ENCODE measurements at places on chromosomes 2 and 18.
A peak's percentile ranks its signal among the peaks of the same experiment; 100 is the strongest.

- DNase-seq = no peak
Observed at GRCh38 chr2:43524177-43524965, 71.5 kb downstream of the THADA start.

- DNase-seq = peak; percentile 9
Observed at GRCh38 chr2:109352056-109352897, 223.3 kb downstream of the SH3RF3 start.

- no peak for DNase-seq
Observed at GRCh38 chr2:150695451-150696135, 208.1 kb upstream of the RND3 start.

GRCh38 chr2:197675246-197675645 lies at the start of gene RFTN2:
RFTN2 (minus strand) TSS chr2:197675587; CDS start chr2:197675458, 129 bp downstream.
- no peak for DNase-seq

DNA sequence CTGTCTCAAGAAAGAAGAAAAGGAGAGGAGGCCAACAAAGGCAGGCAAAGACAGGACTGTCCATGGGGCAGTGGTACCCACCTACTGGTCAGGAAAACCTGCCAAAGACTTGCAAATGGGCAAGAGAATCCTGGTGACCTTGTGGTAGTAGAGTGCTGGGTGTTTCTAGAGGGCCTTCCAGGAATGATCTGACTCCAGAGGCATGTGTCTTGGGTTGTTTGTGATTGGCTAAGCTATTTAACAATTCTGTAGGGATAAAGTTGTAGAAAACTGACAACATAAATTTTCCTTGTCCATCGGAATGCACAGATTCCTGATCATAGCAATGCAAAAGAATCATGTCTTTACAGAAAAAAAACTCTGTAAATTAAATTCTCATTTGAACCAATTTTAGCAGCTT lies 68.5 kb upstream of the ZNF532 start:
- no peak for DNase-seq

- DNase-seq = no peak
Observed at GRCh38 chr18:21650311-21650710, 38.2 kb downstream of the SNRPD1 start.

DNA sequence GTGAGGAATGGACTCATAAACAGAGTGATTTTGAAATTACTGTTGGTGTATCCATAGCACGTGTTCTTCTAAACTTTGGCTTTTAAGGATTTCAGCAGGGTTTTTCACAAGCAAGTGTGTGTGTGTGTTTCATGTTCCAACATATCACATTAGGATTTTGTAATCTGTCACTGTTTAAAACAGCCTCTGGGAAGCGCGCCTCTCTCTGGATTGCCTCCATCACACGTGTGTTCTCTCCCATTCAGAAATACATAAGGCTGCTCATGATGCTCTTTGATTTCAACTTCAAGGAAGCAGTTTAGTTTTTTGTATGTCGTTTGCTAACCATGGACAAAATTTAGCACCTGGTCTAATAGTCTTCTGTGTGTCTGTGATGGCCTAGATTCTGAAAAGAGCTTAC lies 370.4 kb downstream of the MTX2 start:
- no peak for DNase-seq

GRCh38 chr2:237156857-237157779 lies 71.4 kb downstream of the COPS8 start:
- DNase-seq = no peak

GRCh38 chr2:129191530-129191929 lies 787.9 kb upstream of the RAB6C start:
- no peak for DNase-seq

- DNase-seq = no peak
Observed at GRCh38 chr2:196324211-196324610, 152.8 kb upstream of the STK17B start.

DNA sequence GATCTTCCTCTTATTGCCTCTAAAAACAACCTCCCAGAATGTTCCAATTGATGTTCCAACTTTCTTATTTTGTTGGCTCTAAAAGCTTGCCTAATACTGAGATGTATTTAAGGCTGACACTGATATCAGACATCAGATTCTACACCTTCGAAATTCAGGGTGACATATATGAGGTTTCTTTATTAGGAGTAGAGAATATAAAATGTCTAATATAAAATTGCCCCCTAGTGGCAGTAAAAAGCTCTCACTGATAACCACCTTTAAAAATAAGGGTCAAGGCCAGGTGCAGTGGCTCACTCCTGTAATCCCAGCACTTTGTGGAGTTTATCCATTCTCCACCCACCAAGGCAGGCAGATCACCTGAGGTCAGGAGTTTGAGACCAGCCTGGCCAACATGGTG lies 789.7 kb upstream of the SLC39A10 start:
- no peak for DNase-seq

- no peak for DNase-seq
Observed at GRCh38 chr2:30880516-30880915, 73.3 kb upstream of the CAPN13 start.

DNA sequence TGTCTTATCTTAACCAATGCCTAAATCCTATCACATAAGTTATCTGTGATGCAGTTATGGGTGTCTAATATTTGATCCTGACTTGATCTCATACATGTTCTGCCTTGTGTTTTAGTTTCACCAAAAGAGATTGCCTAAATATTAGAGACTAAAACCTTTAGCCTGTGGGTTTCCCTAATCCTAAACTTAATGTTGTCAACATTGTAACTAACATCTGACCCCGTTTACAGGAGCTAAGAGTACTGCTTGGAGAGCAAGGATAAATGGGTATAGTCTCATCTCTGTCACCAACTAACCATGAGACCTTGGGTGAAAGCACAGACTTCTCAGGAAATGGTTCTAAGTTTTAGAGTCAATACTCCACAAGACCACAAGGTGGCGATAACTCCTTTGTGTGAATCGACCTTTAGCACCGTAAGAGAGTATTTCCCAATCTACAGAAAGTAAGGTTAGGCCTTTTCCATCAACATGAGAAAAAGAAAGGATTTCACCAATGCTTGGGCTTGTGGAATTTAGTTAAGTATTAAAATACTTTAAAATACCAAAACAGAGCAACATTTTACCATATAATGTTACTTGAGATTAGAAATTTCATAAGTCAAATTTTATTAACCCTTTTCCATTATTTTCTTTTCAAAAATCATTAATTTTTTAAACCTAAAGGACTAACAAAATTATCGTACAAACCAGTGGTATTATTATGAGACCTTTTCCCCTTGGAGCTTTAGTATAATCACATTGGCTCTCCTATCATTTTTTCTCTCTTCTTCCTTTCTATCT lies 60.5 kb downstream of the G6PC2 start:
- DNase-seq = no peak

GRCh38 chr18:75204269-75204731 lies 4.6 kb downstream of the PTGR3 start:
- no peak for DNase-seq

- no peak for DNase-seq
Observed at GRCh38 chr2:9782197-9782719, 61.0 kb upstream of the TAF1B start.

DNA sequence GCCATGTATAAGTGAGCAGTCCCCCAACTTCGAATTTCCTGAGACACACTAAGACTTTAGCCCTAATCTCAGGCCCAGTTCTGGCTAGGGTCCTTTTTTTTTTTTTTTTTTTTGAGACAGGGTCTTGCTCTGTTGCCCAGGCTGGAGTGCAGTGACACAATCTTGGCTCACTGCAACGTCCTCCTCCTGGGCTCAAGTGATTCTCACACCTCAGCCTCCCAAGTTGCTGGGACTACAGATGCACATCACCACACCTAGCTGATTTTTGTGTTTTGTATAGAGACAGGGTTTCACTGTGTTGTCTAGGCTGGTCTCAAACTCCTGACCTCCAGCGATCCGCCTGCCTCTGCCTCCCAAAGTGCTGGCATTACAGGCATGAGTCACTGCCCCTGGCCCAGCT lies 23.9 kb upstream of the TGIF1 start:
- no peak for DNase-seq

GRCh38 chr2:188971432-188971861 lies 2.7 kb upstream of the COL3A1 start:
- DNase-seq = peak; percentile 58

DNA sequence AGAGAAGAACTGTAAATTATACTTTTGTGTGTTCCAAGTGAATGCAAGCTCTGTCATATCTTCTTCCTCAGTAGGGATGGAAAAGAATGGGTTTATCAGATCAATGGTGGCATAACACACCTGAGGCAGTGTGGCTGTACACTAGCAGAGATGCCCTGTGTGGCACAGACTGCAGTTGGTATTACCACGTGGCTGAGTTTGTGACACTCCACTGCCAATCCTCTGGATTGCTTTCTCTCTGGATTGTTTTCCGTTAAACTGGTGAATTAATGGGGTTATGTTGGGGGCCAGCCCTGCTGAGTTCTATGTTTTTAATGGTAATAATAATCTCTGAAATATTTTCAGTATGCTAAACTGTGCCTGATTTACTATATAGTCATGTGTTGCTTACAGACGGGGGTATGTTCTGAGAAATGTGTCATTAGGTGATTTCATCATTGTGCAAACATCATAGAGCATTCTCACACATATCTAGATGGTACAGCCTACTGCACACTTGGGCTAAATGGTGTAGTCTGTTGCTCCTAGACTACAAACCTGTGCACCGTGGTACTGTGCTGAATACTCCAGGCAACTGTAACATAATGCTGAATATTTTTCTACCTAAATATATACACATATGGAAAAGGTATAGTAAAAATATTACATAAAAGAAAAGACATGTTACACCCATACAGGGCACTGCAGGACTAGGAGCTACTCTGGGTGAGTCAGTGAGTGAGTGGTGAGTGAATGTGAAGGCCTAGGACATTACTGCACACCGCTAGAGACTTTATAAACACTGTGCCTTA lies 84.7 kb upstream of the ST6GAL2 start:
- no peak for DNase-seq

- DNase-seq = no peak
Observed at GRCh38 chr2:69625078-69625795, 18.3 kb downstream of the AAK1 start.

DNA sequence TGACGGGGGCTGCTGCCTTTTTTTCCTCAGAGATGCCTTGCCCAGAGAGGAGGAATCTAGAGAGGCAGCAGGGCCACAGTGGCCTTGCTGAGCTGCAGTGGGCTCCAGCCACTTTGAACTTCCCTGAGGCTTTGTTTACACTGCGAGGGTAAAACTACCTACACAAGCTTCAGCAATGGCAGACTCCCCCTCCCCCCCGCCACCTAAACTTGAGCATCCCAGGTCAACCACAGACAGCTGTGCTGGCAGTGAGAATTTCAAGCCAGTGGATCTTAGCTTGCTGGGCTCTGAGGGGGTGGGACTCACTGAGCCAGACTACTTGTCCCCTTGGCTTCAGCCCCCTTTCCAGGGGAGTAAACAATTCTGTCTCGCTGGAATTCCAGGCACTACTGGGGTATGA lies 11.8 kb downstream of the SYT4 start:
- DNase-seq = no peak

GRCh38 chr18:158128-159036 lies at the start of gene USP14:
USP14 (plus strand) TSS chr18:158557; CDS start chr18:158699, 142 bp downstream.
- peak; percentile 98 for DNase-seq

DNA sequence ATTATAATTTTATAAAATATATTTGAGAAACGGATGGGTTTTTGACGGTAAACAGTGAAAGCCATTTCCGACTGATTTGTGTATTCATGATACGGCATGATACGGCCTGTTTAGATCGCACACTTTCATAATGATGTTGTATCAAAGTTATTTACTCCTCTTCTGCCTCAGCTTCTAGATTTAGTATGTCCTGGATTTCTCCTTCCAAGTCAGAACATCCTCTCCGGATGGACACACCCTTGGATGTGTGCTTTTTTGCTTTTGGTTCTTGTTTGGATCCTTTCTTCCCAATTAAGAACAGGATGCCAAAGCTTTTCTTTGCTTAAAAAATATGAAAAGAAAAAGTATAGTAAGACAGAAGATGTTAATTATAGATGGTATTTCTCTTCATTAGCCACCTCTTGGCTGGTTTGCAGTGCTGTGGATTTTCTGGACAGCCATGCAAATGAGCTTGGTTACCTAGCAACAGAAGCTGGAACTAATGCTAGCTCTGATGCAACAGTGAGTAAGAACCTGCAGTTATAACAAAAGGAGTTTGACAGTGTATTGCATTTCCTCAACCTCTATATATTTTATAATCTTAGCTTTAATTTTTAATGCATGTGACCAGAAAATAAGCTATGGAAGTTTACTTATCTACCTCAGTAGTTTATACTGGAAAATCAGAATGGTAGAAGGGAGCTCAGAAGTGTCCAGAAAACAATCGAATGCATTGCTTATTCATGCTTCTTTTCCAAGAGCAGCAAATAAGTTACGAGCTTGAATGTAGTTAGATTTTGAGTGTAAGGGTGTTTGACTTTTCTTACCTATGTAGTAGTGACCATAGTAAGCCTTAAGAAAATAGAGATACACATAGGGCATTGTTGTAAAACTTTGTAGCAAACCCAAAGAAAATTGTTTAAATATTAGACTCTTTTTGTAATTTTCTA lies 27.9 kb downstream of the RMND5A start:
- DNase-seq = no peak

- DNase-seq = no peak
Observed at GRCh38 chr2:189236066-189236465, 56.5 kb upstream of the COL5A2 start.

DNA sequence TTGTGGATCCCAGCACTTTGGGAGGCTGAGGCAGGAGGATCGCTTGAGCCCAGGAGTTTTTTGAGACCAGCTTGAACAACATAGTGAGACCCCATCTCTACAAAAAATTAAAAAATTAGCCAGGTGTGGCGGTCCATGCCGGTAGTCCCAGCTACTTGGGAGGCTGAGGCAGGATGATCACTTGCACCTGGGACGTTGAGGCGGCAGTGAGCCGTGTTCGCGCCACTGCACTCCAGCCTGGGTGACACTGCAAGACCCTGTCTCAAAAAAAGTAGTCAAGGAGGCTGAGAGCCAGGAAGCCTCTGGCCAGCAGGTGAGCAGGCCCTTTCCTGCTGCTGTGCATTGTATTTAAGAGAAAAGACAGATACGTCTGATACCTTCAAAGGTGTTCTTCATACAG lies 11.1 kb upstream of the PROC start:
- no peak for DNase-seq

DNA sequence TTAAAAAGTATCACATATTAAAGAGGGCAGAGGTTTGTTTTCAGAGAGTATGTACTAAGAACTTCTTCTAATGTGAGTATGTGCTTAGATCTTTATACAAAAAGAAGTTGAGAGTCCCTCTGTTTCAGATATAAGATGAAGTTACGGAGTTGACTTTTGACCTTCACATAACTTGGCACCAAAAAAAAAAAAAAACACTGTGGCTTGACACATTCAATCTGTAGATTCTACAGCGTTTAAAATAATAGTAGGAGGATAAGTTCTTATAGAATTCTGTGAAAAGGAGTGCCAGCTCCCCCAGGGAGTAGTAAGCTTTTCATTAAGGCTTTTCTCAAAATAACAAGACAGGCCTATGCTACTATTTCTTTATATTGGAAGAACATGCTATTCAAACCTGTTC lies 105.4 kb upstream of the LRP1B start:
- no peak for DNase-seq

DNA sequence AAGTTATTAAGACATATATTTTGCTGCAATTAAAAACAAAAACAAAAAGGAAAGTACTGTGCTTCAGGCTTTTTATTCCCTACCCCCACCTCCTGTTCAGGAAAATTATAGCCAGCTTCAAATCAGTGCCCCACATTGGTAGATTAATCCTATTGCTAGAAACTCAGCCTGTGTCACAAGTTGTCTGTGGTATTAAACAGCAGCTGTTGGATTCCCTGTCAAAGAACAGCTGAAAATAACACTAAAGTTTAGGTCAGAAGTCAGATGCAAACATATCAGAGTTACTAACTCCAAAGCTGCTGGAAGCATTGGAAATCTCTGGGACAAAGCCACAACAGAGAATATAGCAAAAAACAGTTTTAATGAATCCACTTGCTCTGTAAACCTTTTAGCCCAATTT lies 818 bp upstream of the CCDC141 start:
- DNase-seq = no peak

Data from right hindlimb (tissue), 1 donor.